ENCODE measurements at places on chromosomes 7 and 10.
A peak's percentile ranks its signal among the peaks of the same experiment; 100 is the strongest.

DNA sequence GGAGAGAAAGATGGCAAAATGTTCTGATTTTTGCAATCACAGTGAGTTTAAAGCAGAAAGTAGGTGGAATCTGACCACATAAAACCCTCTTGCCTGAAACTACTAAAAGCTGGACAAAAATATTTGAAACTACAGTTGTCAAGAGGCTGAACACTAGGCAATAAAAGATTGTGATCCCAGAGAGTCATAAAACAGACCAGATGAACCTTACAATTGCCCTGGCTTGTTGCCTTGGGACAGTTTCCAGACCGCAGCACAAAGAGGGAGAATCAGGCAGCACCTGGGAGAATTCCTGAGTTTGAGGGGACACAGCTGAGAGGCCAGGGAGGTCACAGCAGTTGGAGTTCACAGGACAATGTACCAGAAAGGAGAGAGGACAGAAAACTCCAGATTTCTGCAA lies 107.3 kb upstream of the NANOS1 start:
- DNase-seq = no peak

DNA sequence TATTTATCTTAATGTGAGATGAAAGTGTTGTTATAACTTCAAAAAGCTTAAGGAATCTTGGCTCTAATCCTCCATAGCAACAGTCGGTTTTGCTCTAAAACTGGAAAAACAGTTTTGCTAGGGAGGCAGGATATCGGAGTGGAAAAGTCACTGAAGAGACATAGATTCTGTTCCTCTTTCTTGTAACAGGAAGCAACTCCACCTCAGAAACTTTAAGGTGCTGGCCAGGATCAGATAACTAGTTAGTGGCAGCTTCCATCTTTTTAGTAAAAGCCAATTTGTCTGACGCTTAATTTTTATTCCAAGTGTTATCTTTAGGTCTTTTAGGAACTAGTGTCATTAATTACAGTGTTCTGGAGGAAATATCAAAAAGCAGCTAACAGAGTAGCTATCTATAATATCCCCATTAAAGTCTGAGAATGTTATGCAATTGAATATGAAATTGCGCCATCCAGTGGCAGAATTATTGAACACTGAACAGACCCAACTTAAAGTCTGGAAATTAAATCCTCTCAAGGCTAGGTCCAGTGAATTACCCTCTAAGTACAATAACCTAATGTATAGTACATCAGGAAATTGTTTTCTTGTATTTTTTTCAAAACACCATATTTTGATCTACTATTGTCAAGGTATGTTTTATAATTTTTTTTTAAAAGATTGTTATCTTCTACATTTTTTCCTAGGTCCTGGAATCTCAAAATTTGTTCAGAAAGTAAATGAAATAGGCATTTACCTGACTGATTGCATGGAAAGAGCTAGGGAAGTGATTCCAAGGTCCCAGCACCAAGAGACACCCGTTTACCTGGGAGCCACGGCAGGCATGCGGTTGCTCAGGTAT lies 65.9 kb upstream of the CC2D2B start:
- DNase-seq = no peak

GRCh38 chr7:4550117-4550516 lies 132.0 kb upstream of the FOXK1 start:
- no peak for DNase-seq

DNA sequence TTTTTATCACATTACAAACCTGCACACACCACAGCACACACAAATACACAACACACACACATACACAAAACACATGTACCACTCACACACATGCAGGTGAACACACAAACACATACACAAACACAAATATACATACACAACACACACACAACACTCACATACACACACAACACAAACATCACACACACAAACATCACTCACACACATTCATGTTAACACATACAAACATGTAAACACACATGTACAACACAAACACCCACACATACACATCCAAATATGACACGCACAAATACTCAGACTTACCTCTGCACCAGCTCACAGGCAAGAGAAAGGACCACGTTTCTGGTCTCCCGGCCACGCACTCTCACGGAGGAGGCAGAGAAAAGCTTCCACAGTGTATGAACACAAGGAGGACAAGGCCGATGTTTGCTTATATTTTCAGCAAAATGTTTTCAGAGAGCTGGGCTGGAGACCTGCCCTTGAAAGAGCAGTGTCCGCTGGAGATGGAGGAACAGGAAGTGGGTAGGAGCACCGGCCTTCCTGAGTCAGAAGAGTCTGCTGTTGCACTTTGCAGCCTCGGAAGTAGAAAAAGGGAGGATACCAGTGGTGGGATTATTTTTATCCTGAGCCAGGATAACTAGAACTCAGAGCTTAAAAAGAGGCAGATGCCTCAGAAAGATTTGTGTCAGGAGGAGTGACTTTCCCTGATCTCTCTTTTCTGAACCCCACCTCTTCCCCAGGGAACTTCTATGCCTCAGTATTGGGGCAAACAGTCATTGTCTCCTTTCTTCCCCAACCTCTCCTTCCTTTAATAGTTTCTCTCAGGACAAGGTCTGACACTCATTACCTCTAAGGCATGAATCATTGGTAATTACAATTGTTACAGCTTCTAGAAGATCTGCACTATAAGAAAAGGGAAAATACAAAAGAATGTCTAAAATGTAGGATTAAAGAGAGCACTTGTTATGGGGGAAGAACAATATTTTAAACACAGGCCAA lies at the start of gene GIMAP6:
Gene GIMAP6 (minus strand): TSS at position 520 of the 999 bp plus-strand sequence. CDS start 2,243 bp downstream, outside the sequence.
- DNase-seq = peak; percentile 70

DNA sequence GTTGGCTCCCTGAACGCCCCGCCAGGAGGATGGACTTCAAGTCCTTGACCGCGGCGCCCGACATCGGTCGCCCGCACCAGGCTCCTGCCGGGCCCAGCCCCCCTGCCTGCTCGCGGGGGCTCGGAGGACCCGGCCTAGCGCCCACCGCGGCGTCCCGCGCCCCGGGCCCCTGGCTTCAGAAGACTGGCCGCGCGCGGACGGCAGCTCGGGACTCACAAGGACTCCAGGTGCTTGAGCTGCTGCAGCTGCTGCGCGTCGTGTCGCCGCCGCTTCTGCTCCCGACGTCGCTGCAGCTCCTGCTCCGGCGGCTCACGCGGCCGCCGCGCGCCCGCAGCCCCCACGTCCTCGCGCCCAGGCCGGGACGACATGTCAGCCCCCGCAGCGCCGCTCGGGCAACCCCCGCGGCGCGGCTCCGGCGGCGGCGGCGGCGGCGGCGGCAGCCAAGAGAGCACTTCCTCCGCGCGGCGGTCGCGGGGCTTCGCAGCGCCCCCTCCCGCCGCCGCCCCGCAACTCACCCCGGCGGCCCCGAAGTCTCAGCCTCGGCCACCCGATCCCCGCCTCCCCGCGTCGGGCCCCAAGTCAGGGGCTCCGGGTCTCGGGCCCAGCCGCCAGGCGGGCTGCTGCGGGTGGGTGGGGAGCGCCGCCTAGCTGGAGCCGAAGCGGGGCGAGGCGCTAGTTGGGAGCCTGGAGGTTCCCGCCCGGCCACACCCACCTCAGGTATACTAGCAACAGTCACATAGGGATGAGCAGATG lies at the start of gene RP9:
Gene RP9 (minus strand): TSS at position 400 of the 753 bp plus-strand sequence. CDS start 32 bp downstream, at position 368.
- peak; percentile 84 for DNase-seq

- no peak for DNase-seq
These were observed 34.4 kb upstream of the CAV2 start for GRCh38 chr7:116465125-116465524.

- no peak for DNase-seq
These were observed 93.4 kb downstream of the POLL start for GRCh38 chr10:101494650-101495049.

DNA sequence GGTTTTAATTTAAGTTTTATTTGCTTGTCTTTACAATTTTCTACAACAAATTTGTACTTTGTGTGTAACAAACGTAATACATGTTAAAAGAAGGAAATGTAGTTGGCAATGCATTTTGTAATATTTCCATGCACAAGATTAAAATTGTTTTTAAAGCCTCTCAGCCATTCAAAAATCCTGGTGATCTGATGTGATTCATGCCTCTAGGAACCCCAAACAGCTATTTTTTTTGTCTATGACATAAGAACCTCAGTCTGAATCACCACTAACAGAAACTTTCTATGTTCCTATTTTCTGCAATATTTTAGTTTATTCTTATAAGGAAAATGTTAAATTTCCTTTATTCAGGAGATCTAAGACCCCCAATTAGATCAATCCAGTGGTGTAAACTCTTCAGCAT lies 183.1 kb upstream of the YAE1 start:
- DNase-seq = no peak

DNA sequence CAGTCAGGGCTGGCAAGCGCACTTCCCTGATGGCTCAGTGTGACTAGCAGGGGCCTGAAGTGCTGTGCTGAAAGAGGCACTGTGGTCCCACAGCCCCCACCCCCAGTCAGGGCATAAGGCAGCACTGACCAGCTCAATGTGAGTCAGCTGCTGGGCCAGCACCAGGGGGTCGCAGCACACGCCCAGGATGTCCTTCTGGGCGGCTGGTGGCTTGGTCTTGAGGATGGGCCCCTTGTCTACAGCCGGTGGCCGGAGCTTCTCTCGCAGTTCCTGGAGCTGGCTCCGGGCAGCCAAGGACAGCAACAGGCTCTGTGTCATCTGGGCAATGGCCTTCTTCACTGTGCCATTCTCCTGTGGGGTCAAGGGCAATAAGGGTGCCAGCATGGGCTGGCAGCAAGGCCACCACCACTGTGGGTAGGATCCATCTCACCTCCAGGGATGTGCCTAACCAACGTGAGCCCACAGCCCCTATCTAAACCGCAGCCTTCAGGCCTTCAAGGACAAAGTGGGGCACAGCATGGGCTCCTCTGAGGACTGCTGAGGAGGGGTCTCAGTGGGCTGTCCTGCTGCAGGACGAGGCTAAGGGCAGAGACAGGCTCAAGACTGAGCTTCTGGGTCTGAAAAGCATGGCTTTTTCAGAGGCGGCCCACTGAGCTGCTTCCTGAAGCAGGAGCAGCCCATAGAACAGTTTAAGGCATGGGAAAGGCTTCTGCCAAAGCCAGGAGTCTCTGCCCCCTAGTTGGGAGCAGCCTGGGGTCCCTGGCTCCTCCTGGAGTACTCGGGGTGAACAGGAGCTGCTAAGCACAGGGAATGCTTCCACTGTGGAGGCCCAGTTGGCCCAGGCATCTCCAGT lies 62.5 kb downstream of the CSGALNACT2 start:
- DNase-seq = no peak

DNA sequence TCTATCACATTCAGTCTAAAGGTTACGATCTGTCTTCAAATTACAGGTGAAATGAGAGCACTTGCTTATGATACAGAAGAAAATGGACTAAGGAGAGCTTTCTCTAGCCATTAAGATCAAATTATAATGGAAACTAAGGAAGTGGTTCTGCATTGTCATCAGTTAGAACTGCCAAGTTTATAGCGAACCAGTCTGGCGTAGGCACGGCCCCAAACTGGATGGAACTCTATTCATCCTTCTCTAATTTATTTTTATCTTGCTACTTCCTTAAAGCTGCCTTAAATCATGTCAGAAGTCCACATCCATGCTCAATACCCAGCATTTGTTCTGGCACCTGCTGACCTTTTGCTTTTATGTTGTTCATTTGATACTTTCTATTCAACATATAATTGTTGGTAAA lies 63.7 kb upstream of the APBB1IP start:
- DNase-seq = no peak

- no peak for DNase-seq
These were observed 169.1 kb upstream of the PPP1R3A start for GRCh38 chr7:114087653-114088469.

DNA sequence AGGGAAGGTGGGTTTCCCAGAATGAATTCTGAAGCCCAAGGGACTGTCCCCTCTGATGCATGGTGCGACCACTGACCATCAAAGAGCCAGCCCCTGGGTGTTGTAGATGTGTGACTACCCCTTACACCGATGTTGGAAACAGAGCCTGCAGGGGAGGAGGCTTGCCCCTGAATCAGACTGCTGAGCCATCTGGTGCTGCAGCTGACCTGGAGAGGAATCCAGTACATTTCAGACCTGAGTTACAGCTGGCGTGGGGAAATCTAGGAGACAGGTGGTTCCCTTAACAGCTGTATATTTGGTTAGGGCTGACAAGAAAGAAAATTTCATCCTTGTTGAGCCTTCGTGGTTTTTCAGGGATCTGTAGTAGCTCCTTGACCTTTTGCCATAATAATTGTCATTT lies 195.5 kb downstream of the CELF2 start:
- no peak for DNase-seq

DNA sequence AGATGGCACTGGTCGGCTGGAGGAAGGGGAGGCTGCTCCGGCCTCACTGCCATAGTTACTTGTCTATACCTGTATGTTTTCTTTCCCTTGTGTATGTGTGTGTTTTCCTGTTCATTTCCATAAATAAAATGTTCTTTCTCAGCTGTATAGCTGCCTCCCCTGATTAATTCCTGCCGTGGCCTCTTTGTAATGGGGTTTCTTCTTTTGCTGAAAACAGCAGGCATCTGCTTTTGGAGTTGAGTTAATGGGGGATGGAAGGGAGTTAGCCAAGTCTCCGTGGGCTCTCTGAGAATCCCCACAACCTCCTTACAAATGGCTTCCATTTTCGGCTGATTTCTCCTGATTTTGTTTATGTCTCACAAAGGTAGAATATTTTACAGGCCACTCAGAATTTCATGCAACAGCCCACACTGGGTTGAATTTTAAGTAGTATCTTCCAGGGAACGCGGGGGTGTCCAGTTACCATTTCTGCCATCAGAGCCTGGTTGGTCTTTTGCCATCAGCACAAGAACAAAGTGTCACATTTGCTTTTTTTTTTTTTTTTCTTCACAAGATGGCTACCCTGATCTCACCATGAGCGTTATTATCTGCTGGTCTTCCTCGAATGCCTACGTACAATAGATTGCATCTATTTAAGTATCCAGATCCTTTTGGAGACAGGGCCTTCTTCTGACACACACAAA lies 88.1 kb upstream of the NRP1 start:
- no peak for DNase-seq

DNA sequence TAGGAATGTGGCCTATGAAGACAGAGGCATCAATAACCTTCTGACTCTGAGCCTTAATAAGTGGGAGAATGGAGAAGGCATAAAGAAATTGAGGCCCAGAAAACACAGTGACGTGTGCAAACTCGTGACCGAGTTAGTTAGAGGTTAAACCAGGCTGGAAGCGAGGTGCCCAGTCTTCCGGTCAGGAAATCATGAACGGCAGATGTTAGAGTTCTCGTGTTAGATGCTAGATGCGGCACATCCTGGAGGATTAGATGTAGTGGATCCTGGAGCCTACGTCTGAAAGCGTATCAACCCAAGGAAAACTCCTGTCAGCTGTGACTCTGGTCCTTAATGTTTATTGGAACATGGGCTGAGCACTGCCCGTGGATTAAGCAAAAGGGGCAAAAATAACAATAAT lies 275.9 kb downstream of the TCF7L2 start:
- DNase-seq = no peak

- no peak for DNase-seq
These were observed 37.8 kb downstream of the DNAJB12 start for GRCh38 chr10:72316748-72317435.

GRCh38 chr10:101506829-101507661 lies 81.0 kb downstream of the POLL start:
- no peak for DNase-seq

DNA sequence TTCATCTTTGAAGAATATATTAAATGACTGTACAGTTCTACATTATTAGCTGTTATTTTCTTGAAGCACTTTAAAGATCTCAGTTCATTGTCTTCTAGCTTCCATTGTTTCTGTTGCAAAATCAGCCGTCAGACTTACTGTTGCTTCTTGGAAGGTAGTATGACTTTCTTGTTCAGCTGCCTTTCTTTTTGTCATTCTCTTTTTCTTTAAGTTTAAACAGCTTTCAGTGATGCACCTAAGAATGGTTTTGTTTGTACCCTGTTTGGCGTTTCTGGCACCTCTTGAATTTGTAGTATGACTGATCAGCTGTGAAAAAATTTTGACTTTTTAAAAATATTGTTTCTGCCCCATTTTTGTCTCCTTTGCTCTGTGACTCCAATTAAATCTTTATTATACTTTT lies 9.3 kb downstream of the MKLN1 start:
- no peak for DNase-seq

- DNase-seq = no peak
These were observed 346.6 kb upstream of the MGMT start for GRCh38 chr10:129120441-129120840.
